ENCODE measurements at places on chromosomes 6 and 20.

DNA sequence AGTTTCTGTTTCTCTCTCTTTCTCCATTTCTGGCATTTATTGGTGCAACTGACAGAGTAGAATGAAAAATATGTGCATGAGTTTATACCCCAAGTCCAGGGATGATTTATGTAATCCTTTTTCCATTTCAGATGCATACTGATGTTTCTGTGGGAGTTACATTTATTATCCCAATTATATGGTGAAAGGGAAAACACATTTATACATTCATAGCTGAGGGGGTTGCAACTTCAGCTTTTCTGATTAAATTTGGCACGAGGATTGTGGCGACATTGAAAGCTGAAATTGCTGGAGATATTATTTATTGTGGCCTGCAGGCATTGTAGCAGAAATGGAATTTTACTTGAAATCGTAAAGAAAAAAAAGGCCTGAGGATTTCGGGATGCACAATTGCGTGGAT is 31.5 kb upstream of the FNDC1 start:
- DNase-seq = no peak

- DNase-seq = no peak
Measured at GRCh38 chr6:149316108-149316727, 1.3 kb upstream of the TAB2 start.

DNA sequence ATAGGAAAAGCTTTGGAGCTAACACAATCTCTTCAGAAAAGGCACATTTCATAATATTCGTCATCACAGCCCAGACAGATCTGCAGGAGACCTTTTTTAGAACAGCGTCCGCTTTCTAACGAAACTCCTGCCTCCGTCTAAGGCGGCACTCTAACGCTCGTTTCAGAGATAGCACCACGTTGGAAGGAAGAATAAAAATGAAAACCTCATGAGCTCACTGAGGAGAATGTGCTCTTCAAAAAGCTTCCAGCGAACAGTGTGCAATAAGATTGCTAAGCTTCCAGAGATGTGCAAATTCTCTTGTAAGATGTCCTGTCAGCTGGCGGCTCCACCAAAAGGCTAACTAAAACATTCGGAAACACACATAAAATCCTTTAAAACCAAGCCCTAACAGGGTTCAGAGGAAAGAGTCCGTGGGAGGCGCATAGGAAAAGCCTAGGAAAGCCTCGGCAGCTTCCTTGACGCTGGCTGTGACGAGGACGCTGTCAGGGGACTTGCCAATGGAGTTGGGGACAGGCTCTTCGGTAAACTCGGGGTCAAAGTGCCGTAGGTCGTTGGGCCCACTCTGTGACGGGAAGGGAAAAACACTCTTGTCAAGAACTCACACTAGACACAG is 117.6 kb upstream of the SLC2A12 start:
- no peak for DNase-seq

DNA sequence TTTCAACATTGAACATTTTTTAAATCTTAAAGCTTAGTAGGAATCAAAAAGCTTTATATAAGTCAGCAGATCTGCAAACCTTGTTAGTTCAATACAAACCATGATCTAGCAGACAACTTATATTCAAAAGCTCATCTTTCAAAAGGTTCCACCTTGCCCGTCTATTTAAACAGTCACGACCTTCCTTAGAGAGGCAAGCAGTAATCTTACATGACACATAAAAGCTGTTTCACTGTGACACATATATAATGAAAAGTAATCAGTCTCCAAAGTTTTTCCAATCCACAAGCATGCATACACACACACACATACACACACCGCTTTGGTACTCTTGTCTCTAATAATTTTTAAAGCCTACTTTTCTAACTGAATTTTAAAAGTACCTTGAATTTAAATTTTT is 12.9 kb downstream of the SOD2 start:
- no peak for DNase-seq

- no peak for DNase-seq
Measured at GRCh38 chr6:167493976-167494697, 169.3 kb downstream of the TTLL2 start.

DNA sequence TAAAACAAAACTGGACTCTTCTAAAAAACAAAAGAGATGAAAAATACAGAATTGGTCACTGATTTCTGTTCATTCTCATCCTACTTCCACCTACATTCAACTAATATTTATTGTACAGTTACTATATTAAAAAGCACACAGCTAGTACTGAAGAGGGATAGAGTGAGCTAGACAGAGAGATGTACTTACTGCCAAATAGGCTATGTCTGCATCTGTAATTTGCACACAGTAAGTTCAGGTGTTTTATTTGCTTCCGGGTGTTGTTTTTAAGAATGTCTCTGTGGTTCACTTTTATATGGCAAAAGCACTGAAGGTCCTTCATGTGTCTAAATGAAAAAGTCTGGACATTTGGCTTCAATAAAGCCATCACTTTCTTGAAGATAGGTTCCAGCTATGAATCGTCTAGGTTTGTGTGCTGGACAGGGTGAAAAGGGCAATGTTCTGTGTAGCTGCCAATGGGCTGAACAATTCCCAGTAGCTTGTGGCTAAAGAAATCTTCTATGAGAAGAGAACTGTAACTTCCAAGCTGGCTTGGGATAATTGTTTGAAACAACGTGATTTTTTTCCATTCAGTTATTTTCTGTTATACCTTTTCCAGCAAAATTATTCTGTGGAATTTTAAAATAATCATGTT is 47.3 kb downstream of the EPB41L2 start:
- no peak for DNase-seq

DNA sequence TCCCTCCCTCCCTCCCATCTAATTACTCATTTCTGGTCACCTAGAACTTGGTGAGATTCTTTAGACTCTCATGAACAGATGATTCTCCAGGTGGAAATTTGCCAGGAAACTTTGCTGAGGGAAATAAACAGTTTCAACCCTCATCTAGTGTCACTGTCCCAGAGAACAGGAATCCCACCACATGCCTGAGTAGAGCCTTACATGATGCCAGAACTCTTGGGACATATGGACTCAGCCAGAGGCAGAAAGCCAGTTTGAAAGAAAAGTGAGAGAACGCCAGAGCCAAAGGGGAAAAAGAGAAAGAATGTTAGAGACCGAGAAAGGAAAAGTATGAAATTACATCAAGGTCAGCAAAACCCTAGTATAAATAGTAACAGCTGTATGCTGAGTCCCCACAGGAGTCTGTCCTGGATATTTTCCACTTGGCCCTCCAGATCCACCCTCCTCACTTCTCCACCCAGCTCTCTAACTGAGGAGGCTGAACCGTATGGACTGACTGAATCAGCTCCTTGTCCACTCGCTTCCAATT is 127.5 kb upstream of the COL21A1 start:
- peak; percentile 31 for DNase-seq

- DNase-seq = no peak
Measured at GRCh38 chr6:7777074-7777473, 51.2 kb downstream of the BMP6 start.

DNA sequence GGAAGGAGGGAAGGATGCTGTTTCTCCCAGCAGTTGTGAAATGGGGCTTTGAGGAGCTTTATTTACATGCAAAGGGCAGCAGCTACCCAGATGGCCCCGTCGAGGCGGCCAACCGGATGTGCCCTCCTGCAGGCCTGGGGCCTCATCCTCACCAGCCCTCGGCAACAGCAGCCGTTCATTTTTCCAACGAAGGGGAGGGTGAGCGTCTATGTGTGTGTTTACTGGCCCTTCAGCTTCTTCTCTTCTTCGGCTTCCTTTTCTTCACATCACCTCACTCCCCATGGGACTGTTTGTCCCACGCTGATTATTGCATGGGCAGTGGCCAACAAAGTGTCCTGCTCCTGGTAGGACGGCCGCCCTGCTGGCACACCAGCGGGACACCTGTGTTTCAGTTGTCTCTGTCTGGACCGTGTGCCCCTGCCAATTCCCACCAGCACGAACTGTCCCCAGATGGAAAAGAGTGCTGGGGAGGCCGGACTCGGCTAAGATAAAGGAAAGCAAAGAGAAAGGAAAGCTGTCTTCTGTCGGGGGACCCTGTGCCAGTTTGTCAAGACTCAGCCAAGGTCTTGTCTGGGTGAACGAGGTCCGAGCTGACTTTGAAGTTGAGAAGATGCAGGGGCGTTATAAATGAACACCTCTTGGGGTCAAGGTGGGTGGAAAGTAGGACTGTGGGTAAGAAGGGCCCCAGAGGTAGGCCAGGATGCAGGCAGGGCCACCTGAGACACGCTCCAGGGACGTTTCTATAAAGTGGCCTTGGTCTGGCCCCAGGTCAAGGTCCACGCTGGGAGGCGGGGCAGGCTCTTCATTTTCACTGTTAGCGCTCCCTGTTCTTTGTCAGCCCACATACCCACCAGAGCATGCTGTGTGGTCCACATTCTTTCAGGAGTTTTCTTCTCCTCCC is 57.0 kb downstream of the FAM50B start:
- no peak for DNase-seq

- peak; percentile 49 for DNase-seq
Measured at GRCh38 chr6:69835414-69836179, 30.8 kb upstream of the COL19A1 start.

- no peak for DNase-seq
Measured at GRCh38 chr6:38150021-38150420, 330.5 kb downstream of the ZFAND3 start.

- peak; percentile 89 for DNase-seq
Measured at GRCh38 chr6:26568601-26569432, 27.9 kb upstream of the ABT1 start.

DNA sequence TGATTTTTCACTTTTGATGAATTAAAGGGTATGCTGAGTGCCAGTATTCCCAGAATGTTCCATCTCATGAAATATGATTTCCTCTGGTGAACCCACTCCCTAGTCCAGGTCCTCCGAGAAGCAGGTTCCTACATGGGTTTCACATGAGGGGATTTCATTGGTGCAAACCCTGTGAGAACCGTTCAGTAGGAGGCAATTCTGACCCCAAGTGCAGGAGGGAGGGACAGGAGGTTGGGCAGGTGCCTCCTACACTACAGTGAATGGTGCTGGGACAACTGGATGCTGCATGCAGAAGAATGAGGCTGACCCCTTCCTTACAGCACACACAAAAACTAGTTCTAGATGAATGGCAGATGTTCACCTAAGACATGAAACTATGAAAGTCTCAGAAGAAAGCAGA is 5.1 kb upstream of the ULBP2 start:
- no peak for DNase-seq

- DNase-seq = peak; percentile 90
Measured at GRCh38 chr6:14804785-14805210, 441.1 kb upstream of the JARID2 start.

- DNase-seq = no peak
Measured at GRCh38 chr6:45721665-45722064, 294.0 kb downstream of the CLIC5 start.

DNA sequence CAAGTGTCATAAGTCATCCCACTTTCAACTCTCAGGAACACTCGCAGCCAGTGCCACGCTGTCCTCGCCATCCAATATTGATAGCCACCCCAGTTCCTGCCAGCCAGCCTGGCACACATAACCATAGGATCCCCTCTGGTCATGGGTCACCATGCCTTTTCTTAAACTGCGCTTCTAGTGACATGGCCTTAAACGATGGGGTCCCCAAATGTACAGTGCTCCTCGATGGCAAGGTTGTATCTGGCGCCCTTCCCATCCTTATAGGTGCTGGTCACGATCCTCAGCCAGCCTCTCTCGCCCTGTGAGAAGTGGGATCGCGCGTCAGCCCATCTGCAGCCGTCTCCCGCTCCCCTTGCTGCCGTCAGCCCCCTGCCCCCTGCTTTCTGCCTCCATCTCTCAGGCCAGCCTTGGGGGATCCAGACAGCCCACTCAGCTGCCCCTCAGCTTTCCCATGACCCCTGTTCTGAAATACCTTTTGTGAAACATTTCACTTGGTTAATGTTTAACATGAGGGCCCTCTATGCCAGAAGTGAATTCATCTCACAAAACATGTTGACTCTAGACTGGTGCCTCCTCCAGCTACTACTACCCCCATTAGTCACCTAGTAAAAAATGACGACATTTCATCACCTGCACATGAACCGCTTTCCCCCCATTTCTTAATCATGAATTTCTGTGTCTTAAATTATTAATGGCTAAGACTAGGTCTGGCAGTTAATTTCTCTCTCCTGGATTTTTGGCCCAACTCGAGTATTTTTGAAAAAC is 11.4 kb downstream of the CTSZ start:
- no peak for DNase-seq

- no peak for DNase-seq
Measured at GRCh38 chr6:15409301-15410125, 163.6 kb downstream of the JARID2 start.

DNA sequence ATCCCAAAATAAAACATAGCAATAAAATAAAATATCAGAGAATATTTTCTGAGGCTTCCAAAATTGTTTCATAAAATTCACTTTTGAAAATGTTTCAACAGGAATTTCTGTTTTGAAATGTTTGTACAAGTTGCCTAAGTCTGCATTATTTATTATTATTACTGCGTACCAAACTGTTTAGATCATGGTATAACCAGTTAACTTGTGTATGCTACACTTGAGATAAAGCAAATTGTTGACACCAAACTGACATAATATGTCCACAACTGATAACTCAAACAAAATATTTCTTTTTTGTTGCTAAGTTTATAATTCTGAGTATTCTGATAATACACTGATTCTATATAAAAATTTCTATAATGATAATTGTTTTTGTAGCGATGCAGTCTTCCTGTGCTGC is 531.8 kb upstream of the EYS start:
- DNase-seq = no peak

- no peak for DNase-seq
Measured at GRCh38 chr20:38649275-38649891, 47.8 kb downstream of the ARHGAP40 start.

GRCh38 chr6:134004714-134005113 is 47.7 kb downstream of the SLC2A12 start:
- DNase-seq = no peak

DNA sequence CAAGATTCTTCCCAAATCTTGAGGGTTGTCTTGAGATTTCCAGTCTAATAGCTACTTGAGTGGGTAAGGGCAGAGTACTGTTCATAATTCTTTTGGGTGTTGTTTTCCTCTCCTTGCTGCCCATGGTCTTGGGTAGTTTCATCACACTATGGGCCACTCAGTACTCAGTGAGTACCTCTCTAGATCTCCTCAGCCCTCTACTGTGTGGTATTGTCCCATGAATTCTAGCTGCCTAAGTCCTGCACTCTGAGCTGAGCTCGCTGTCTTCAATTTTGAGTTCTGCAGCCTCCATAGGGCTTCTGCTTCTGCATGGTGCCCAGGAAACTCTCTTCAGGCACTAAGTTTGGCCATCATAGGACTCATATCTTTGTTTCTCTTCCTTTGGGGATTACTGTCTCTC is 42.3 kb downstream of the ASXL1 start:
- no peak for DNase-seq

GRCh38 chr6:115441651-115442050 is 619.0 kb downstream of the FRK start:
- DNase-seq = peak; percentile 49

- DNase-seq = no peak
Measured at GRCh38 chr20:9966966-9967365, 67.8 kb upstream of the ANKEF1 start.
